Activated naive CD8-positive, alpha-beta T cell treated with anti-CD3 and anti-CD28 coated beads for 36 hours (primary cell): ENCODE measurements at places on chromosomes 12 and 14.

DNA sequence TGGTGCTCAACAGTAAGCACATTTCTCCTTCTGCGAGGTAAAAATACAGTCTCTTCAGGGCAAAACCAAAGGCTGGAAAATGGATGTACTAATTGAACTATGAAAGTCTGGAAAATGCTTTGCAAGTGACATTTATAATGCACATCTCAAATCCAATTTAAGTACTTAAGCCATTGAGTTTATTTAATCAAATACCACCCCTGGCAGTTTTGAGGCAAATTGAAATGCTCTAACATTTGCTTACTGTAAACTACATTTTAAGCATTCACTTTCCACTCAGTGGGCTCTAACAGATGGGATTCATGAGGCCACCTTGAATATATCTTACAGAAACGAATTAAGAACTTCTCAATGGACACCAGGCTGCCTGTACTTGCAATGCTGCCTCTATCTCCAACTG lies 69.7 kb downstream of the HELB start:
- DNase-seq = no peak

DNA sequence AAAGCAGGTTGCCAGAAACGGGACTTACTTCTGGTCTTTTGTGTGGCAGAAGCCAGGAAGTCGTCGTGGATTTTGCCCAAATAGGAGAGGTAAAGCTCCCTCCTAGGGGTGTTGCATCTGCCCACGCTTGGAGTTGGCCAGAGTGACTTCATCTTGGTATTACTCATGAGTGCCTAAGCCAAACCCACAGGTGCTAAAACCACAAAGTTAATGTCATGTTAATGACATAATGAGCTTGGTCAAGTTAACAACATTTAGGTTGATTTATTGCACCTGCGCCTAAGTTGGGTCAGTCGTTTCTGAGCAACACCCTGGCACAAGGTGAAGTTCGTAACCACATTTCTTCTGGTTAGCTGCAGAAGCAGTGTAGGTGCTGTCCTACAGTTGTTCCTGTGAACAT lies 225.2 kb downstream of the FUT8 start:
- DNase-seq = peak; percentile 70

GRCh38 chr14:33946679-33947476 lies 4.0 kb downstream of the EGLN3 start:
- no peak for DNase-seq

- DNase-seq = no peak
Observed at GRCh38 chr14:69274321-69274720, 14.4 kb downstream of the GALNT16 start.

GRCh38 chr12:125340791-125341190 lies 275.6 kb downstream of the AACS start:
- no peak for DNase-seq

DNA sequence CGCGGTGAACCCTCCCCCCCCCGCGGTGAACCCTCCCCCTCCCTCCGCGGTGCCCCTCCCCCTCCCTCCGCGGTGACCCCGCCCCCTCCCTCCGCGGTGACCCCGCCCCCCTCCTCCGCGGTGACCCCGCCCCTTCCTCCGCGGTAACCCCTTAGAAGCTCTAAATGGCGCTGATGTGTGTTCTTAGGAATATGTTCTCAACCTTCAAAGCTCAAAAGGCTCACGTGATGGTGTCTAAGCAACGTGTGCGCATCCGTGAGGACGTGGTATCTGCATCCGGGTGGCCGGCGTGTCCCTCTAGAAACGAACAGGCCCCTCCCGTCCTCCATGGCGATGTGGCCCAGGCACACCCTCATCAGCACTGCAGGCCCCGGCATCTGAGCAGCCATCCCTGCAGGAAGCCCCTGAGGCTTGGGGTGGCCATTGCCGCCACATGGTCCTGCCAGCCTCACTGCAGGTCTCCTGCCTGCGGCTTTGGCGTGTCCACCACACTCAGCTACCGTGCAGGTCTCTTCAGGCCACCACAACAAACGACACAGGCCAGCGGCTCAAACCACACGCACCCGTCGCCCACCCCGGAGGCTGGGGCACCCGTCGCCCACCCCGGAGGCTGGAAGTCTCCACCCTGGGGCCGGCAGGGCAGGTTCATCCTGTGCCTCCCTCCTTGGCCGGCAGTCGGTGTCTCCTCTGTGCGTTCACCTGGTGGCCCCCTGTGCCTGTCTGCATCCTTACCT lies 14.5 kb upstream of the FBRSL1 start:
- DNase-seq = peak; percentile 40

GRCh38 chr14:103061482-103061976 lies 4.2 kb upstream of the CDC42BPB start:
- DNase-seq = no peak

DNA sequence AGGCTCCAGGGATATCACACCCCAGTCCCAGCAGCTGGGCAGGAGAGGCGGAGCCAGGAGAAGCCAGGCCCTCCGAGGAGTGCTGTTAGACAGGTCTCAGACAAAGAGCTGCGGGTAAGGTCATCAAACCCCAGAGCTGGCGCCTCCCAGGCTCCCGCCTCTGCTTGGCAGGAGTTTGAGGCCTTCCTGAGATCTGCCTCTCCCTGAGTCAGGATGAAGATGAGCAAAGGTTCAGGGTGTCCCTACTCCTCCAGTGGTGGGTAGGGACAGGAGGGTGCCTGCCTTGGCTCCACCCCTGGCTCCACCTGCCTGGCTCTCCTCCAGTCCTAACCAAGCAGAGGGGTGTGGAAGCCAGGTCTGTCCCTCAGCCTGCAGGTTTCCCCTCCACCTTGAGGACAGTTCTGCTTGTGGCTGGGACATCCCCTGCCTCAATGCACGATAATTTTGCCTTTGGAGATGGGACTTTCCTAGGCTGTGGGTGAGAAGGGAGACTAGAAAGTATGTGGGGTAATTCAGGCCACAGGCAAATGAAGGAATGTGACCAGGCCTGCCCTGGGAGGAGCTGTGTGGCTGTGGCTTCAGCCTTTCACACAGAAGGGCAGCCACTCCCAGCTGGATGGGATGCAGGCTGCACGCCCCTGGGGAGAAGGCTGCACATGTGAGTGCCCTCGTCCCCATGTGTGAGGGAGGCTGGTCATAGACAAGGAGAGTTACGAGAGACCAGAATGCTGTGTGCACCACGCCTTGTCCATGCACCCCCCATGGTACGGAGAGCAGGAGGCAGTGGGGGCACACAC lies 2.2 kb downstream of the PLEKHG6 start:
- DNase-seq = peak; percentile 44
